ENCODE measurements at places on chromosomes 12 and 14.
A peak's percentile ranks its signal among the peaks of the same experiment; 100 is the strongest.

DNA sequence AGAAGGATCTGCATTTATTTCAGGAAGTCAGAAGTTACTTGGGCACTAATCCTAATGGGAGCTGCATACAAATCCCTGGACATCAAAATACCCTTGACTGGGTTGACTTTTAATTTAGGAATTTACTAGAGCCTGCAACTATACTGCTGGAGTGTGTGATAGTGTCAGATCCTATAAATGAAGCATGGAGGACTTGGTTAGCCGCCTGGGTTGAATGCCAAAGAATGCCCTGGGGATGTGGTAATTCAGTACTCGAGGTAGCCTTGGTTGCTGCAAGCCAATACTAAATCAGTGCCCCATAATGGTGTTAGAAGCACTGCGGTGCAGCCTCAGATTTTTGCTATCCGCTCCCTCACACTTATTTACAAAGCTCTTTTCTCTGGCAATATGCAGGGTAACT lies 184.9 kb downstream of the CAPZA3 start:
- DNase-seq = peak; percentile 10

GRCh38 chr14:68719634-68720384 lies 73.1 kb downstream of the ZFP36L1 start:
- DNase-seq = no peak

DNA sequence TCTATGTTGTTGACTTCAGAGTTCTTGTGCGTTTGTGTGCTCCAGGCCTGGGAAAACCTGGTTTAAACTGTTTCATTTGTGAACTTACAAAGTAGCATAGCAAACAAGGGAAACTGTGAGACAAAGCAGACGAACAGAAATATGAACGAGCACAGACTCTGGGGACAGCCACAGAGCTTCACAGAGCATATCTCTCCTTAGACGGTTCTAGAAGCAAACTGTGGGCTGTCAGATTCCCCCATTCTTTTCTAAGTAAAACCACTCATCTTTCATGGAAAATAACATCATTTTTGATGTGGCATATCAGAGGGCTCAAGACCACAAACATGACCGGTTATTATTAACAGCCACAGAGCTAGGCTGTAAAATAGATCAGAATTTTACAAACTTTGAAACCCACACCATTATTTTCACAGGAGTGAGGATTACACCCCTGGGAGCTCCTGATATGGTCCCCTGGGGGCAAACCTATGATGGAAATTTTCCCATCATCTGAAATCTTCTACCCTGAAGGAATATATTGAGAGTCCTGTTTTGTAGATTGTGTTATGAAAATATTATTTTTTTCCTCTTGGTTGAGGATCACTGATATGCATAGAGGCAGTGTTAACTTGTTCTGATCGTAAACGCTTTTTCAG lies 102.0 kb downstream of the ADGRD1 start:
- DNase-seq = no peak

- no peak for DNase-seq
Observed at GRCh38 chr14:100393906-100394732, 71.0 kb downstream of the SLC25A47 start.

DNA sequence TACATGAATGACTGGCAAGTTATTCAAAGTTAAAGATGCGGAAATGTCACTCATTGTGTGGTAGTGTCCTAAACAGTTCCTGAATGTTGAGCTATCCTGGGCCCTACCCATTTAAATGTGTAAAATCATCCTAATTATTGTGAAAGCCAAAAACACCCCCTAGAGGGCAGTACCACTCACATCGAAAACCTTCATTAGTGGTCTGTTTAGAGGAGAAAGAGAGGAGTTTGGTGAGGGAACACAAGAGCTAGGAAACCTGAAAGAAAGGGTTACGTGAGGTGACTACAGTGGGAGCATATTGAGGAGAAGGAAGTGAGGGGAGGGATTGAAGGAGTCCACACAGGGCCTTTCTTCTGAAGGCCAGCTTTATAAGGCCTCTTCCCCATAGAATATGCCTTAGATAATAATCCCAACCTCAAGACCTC lies 2.5 kb upstream of the TEP1 start:
- DNase-seq = peak; percentile 60

- no peak for DNase-seq
Observed at GRCh38 chr12:20477672-20478071, 109.3 kb downstream of the PDE3A start.

GRCh38 chr14:96249029-96249428 lies 7.0 kb upstream of the BDKRB1 start:
- no peak for DNase-seq

DNA sequence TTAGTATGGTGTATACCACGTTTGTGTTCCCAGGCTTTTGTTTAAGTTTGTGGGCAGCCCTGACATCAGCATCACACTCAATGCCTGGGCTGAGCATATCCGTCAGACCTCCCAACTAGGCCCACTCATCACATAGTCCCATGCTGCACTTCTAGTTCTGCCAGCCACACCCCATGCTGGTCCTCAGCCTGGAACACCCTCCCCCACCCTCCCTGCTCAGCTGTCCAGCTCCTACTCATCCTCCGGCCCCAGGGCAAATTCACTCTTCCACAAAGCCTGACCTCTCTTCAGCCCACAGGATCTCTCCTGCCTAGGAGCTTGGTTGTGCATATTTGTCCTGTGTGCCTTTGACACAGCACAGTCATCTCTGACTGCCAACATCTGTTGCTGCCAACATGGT lies 3.9 kb upstream of the ENDOU start:
- no peak for DNase-seq

- no peak for DNase-seq
Observed at GRCh38 chr14:24256960-24257359, 6.0 kb downstream of the TGM1 start.

GRCh38 chr12:48819986-48820725 lies 1.9 kb downstream of the CACNB3 start:
- DNase-seq = peak; percentile 7

- no peak for DNase-seq
Observed at GRCh38 chr14:82084813-82085212, 551.2 kb upstream of the SEL1L start.

DNA sequence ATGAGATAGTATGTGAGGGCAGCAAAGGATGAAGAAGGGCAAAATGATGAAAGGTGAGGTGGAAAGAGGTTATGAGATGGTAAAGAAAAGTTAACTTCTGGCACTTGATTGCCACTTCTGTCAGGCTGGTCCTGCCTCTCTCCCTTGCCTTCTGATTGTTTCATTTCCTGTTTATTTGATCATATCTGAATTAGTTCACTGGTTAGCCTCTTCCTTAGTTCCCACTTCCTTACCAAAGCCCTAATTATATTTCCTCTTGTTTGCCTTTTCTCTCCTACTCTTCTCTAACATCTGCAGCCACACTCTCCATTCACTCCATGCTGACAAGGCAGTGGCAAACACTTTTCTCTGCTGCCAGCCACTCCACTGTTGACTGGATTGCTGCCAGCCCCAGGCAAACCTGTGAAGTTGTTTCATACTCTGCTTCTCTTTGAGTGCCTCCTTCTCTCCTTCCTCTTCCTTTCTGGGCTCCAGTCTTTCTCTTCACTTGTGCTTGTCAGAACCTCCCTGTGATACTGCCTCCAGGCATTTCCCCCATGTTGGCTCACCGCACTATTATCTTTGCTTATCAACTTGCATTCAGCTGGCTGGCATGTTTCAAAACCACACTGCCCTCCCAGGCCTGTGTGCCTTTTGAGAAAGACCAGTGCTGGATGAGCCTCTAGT lies 8.1 kb downstream of the PNP start:
- DNase-seq = peak; percentile 98

DNA sequence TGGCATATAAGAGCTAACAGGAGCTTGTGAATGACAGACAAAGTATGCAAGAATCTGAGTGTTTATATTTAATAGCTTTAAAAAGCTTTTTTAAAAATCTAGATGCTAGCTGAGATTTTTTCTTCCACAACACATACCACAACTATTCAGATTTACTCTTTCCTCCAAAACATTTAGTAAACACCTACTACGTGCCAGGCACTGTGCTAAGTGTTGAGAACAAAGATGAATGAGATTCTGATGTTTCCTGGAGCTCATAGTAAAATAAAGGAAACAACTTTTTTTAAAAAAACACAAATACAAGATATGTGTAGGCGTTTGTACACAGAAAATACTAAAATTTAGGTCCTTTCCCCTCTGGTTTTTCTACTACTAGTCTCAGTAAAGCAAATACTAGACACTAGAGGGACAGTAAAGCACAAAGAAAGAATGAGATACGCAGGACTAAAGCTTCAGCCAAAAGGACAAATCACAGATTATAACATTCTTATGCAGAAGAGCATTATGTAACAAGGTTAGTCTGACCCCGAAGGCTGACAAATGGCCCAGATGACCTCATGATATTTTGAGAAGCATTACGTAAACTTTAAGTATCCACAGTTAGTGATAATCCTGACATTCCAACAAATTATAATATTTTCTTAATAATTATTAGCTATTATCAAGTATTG lies 78.6 kb upstream of the PAWR start:
- no peak for DNase-seq

- DNase-seq = no peak
Observed at GRCh38 chr14:22888662-22889061, 5.6 kb downstream of the REM2 start.

DNA sequence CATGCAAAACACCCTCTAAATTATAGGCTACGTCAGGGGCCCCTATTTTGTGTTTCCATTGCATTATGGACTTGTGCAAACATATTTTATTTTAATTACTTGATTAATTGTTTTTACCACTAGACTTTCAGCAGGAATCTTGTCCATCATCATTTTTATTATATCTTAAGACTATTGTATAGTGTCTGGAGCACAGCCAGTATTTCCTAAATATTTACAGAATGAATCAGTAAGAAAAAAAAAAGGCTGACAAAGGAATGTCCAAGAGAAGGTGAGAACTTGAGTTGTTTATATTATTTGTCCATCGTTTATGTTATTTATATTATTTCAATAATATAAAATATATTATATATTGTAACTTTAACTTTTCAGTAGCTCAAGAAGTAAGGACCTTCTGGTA lies 664.7 kb downstream of the SLC6A15 start:
- no peak for DNase-seq

- DNase-seq = no peak
Observed at GRCh38 chr12:94763462-94763861, 113.1 kb upstream of the TMCC3 start.

GRCh38 chr14:21093769-21094681 lies 4.4 kb downstream of the ZNF219 start:
- DNase-seq = peak; percentile 65

DNA sequence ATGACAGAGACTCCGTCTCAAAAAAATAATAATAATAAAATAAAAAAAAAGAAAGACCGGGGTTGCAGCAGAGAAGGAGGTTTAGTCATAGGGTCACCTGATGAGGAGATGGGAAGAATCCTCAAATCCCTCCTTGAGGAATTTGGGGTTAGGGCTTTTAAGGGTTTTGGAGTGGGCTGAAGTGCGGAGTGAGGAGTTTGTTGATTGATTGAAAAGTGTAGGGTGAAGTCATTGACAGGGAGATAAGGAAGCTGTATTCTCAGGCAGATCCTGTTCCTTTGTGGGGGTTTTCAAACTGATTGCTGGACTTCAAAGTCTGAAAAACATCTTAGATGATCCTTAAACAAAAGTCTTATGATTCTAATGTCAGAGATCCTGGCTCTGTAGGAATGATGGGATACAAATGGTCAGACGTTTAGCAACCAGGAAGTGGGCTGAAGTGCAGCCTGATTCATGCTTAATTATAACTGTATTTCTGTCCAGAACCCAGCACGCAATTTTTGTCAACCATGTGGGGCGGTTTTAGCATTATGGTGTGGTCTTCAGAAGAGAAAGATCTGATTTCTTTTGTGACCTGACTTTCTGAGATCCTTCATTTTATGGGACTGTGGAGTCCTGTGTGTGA lies 16.0 kb downstream of the FNTB start:
- DNase-seq = no peak

DNA sequence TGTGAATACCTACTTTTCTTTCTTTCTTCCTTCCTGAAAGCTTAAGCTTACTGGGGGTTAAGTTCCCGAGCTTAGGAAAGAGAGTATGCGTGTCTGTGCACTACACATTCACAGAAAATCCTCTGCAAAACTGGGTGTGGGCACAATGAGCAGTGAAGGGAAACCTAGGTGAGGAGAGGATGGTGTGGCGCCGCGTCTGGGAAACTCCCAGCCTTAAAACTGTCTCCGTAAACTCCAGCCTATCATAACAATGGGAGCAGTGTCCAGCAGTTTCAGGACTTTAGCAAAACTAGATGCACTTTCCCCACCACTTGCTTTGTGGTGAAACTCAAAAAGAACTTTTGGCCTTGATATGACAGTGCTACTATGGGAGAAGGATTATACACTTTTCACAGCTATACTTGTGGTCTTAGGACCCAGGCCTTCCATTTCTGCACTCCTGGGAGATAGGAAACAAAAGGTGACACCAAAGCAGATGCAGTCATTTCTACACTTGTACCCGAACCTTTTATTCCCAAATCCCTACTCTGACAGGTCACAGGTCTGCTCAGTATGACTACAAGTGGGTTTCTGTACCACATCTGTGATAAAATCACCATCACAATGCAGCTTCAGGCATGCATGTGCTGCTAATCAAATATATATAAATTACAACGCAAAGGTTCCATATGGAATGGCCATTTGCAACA lies 10.4 kb downstream of the AKAP5 start:
- DNase-seq = no peak

GRCh38 chr14:93533842-93534241 lies 103.1 kb downstream of the UNC79 start:
- no peak for DNase-seq

DNA sequence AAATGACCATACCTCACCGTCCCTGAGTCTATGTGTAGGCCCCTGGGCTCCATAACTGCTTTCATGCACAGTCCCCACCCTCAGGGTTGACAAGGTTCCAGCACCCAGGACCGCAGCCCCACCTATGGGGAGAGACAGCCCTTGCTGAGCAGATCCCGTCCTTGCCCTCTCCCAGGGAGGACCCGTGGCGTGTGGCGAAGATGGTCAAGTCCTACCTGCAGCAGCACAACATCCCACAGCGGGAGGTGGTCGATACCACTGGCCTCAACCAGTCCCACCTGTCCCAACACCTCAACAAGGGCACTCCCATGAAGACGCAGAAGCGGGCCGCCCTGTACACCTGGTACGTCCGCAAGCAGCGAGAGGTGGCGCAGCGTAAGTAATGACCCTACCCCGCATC lies 10.3 kb downstream of the HNF1A start:
- DNase-seq = no peak

- no peak for DNase-seq
Observed at GRCh38 chr12:90100579-90100978, 391.9 kb upstream of the ATP2B1 start.

DNA sequence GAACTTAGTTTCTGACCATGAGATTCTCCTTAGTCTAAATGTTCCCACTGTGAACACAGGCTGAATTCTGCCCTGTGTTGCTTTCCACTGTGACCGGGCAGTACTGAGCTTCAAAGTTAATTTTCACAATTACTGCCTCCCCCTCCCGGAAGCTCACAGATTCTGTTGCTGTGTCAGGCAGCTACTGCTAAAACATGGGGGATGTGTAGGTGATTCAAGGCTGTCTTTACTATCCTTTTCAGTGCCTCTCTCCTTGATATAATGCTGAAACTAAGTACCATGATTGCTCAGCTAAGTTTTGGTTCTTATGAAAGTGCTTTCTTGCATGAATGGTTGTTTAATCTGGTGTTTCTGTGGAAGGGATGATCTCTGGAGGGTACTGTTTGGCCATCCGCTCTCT lies 428.3 kb upstream of the NOVA1 start:
- no peak for DNase-seq

GRCh38 chr14:78519863-78520262 lies 349.7 kb downstream of the NRXN3 start:
- no peak for DNase-seq

Measured in DMS79 treated with DMSO at 0.1 percent for 48 hours (cell line).